Activated CD4-positive, alpha-beta T cell treated with anti-CD3 and anti-CD28 coated beads, Interleukin-2, amount 50 U/mL, for 4 hours (primary cell): ENCODE measurements at places on chromosomes 3 and 15.

GRCh38 chr15:52228921-52229320 lies 37.7 kb upstream of the GNB5 start:
- no peak for DNase-seq

- no peak for DNase-seq
These were observed 2.2 kb downstream of the HEMK1 start for GRCh38 chr3:50571486-50571885.

GRCh38 chr15:88908697-88909621 lies 4.2 kb downstream of the MFGE8 start:
- DNase-seq, result no peak

DNA sequence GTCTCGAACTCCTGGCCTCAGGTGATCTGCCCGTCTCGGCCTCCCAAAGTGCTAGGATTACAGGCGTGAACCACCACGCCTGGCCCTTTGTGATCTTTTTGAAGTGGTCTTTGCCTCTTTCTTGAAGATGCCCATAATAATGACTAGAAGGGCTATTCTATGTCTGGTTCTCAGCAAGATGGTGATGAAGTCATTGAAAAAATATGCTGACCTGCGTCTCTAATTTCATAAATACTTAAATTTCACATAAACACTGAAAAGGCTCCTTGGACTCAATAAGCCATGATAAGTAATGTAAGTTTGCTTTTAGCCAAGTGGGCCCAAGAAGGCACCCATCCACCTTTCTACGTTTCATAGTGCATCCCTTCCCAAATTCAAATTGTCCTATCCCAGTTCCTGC lies 775 bp upstream of the MAPK6 start:
- no peak for DNase-seq

DNA sequence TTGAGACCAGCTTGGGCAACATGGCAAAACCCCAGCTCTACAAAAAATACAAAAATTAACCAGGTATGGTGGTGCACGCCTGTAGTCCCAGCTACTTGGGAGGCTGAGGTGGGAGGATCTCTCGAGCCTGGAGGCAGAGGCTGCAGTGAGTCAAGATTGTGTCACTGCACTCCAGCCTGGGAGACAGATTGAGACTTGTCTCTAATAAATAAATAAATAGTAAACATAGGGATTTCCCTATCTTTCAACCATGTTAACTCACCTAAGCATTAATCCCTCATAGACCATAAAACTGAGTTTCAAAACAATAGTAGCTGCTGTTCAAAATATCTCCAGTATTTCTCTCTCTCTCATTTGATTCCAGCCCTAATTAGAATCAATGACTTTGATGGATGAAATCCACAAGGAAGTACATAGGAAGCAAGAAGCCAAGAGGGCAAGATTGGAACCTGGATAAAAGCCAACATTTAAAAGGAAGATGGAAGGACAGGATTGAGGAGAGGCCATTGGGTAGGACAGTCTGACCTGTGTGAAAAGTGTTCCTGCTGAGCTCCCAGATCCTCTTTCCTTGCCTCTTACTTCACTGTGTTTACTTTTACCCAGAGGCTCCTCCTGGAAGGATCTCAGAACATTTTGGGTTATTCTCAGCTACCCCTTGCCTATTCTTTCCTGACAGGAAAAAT lies 12.4 kb upstream of the TTBK2 start:
- DNase-seq, result no peak

DNA sequence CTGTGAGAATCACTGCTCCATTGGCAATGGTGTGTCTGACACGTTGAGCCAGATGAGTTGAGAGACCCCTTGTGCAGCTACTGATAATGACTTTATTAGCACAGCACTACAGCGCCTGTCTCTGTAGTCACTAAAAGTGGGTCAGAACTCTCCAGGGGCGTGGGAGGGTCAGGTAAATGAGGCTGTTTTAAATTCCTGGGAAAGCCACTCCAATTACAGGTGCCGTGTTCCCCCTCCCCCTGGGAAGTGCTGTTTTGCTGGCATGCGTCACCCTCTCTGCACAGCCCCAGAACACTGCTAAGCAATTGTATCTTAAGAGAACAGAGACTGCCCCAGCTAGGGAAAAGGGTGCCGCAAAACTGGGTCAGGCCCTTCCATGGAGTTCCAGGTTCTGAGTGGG lies 21.5 kb upstream of the CPNE9 start:
- DNase-seq, result no peak

- DNase-seq, result no peak
These were observed 188.4 kb upstream of the ST8SIA2 start for GRCh38 chr15:92205255-92205739.

GRCh38 chr3:24385012-24385615 lies 109.5 kb downstream of the THRB start:
- DNase-seq, result no peak

GRCh38 chr15:54577476-54578250 lies 599.4 kb downstream of the UNC13C start:
- no peak for DNase-seq

GRCh38 chr3:104553121-104553520 lies 813.6 kb upstream of the ALCAM start:
- DNase-seq, result no peak

GRCh38 chr3:14379843-14380242 lies 22.6 kb upstream of the SLC6A6 start:
- no peak for DNase-seq

GRCh38 chr3:54843352-54843751 lies 84.5 kb downstream of the LRTM1 start:
- no peak for DNase-seq

- DNase-seq, result no peak
These were observed 147.7 kb downstream of the CHSY1 start for GRCh38 chr15:101104141-101104540.

DNA sequence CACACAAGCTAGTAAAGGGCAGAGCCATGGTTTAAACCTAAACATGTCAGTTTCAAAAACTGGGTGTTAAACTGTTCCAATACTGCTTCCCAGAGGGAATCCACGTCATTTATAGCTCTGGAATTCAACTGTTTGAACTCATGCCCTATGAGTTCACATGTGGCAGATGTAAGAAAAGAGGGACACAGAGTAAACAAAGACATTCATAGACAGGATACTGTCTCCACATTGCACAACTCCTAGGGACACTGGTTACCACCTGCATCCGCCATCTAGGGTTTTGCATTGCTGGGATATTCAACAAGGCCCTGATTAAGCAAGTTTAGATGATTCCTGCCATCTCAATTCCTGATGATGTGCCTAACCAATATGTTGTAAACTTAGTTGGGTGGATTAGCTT lies 134.1 kb upstream of the COL8A1 start:
- no peak for DNase-seq

DNA sequence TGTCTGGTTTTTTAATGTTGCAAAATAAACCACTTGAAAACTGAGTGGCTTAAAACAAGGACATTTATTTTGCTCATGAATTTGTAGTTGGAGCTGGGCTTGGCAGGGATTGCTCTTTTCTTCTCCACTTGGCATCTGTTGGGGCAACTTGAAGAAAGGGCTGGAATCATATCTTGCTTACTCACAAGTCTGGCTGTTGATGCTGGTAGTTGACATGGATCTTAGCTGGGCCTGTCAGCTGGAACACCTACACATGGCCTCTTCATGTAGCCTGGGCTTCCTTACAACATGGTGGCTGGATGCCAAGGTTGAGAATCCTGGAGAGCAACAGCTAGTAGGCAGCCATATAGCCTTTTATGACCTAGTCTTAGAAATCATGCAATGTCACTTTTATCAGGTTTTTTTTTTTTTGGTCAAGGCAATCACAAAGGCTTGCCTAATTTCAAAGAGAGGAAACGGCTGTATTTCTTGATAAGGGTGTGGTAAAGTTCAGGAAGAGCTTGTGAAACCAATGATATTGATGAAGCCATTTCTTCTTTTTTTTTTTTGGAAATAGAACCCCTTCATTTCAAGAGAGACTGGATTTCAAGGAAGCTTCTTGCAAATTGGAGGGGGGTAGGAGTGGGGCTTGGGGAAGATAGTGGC lies 262.1 kb downstream of the IL20RB start:
- DNase-seq, result no peak

- DNase-seq, result no peak
These were observed 42.5 kb downstream of the LPP start for GRCh38 chr3:188196232-188196990.
